T-helper 22 cell (primary cell): ENCODE measurements at places on chromosomes 5 and 9.

- DNase-seq, result no peak
Observed at GRCh38 chr5:11851416-11851815, 52.8 kb downstream of the CTNND2 start.

DNA sequence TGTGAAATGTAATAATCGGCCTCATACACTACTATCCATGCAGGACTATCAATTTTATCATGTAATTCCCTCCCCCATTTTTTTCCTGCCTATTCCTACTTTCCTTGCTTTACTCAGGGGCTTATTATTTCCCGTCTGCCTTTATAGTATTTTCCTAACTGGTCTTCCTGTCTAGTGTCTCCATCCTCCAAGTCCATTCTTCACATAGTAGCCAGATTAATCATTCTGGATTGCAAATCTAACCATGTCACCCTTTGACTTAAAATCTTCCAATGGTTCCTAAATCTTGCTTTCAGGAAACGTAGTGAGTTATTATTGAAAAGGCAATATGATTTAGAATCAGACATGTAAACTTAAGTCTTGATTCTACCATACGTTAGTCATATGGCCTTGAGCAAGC is 307.4 kb upstream of the HAPLN1 start:
- DNase-seq, result no peak

GRCh38 chr5:39943811-39944210 is 519.0 kb upstream of the DAB2 start:
- DNase-seq, result no peak

DNA sequence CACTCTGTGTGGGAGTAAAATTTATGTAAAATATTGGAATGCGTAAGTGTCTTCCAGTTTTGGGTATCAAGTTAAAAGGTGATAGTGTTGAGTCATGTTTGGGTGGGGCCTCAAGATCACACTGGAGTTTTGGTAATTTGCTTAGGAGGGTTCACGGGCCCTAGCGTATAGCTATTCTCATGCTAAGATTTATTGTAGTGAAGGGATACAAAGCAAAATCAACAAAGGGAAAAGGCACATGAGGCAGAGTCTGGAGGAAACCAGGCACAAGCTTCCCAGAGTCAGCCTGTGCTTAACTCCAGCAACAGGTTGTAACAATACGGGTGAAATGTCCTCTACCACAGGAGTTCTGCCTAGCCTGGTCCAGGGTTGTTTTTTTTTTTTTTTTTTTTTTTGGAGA is 20.2 kb downstream of the HSPA4 start:
- no peak for DNase-seq

- DNase-seq, result no peak
Observed at GRCh38 chr5:160044967-160045366, 36.0 kb downstream of the TTC1 start.

GRCh38 chr9:75067894-75068293 is 20.1 kb downstream of the NMRK1 start:
- no peak for DNase-seq

- DNase-seq, result no peak
Observed at GRCh38 chr5:173294673-173295320, 33.4 kb downstream of the STC2 start.

DNA sequence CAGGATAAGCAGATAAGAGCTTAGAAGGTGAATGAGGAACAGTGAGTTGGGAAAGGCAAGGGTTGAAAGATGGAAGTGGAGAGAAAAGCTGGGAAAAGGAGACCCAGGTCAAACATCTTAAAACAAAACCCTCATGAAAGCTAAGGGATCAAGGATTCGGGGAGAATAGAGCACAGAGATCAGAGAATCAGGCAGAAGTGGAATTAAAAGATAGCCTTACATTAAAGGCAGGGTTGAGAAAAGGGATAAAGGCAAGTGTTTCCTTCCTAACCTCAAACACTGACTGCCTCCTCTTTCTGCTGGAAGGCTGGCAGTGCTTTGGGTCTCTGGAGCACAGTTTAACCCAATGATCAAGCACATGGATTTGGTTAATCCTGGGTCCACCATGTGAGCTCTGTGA is 28.7 kb upstream of the ACTBL2 start:
- no peak for DNase-seq

- no peak for DNase-seq
Observed at GRCh38 chr5:159511570-159511969, 181.3 kb upstream of the IL12B start.

DNA sequence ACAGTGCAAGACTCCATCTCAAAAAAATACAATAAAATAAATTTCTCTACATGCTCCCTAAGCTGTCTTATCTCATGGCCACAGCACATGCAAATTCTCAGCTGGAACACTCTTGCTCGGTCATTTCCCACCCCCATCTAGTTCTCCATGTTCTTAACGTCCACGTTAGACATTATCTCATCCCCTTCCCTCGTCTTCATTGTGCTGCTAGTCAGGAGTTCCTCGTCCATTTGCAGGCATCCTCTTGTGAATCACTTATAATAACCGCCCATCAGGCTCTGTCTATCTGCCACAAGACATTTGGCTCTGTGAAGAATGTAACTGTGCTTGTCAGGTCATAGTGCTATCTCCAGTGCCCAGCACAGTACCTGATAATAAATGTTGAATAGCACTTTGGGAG is 32.9 kb upstream of the GOLGA1 start:
- DNase-seq, result no peak

GRCh38 chr5:135178476-135179155 is 144.6 kb upstream of the PITX1 start:
- no peak for DNase-seq

- DNase-seq, result no peak
Observed at GRCh38 chr5:179827680-179828079, 7.0 kb downstream of the SQSTM1 start.

GRCh38 chr9:3900673-3901318 is 375.0 kb upstream of the RFX3 start:
- DNase-seq, result no peak

- DNase-seq, result no peak
Observed at GRCh38 chr5:120690621-120691407, 226.7 kb downstream of the PRR16 start.

GRCh38 chr5:116872986-116873385 is 298.4 kb upstream of the SEMA6A start:
- no peak for DNase-seq

- DNase-seq, result no peak
Observed at GRCh38 chr5:65198456-65199120, 283.1 kb downstream of the ADAMTS6 start.

DNA sequence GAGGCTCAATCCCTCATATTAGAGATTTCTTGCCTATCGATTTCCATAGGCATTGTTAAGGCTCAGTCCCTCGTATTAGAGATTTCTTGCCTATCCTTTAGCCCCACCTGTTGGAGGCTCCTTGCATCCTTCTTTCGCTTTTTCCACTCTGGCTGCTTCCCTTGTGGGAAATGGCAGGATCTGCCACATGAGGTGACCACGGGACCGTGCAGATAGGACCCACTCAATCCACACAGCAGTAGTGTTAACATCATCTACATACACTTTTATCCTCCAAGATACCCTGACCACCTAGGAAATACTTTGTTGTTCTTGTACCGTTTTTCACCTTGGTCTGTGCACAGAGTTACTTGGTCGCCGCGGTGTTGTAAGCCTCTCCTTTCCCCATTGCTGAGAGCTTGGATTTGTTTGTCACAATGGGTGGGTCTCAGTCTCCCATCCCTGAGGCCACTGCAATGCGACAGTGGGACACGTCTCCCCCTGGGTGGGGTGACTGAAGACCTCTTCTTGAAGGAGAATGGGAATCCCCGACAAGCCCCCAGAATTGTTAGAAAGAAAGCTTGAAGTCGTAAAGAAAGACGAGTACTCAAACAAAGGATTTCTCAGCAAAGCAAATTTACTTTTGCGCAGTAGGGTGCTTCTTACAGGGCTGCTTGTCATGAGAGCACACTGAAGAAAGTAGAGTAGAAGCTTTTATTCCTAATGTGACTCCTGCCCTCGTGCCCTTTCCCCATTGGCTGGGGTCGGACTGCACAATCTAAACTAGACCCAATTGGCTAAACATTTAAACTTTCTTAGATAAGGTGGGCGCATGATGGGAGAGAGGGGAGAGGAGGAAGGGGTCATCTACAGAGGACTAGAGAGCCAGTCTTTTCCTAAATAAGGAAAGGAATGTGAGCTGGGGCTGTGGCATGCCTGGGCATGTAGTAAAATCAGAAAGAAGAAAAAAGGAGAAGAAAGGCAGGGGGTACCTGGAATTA is 19.8 kb downstream of the IFT74 start:
- no peak for DNase-seq

GRCh38 chr5:93381057-93381456 is 200.0 kb downstream of the NR2F1-AS1 start:
- DNase-seq, result no peak

GRCh38 chr9:77475641-77476473 is 172.3 kb downstream of the GNA14 start:
- DNase-seq, result peak; percentile 6

GRCh38 chr5:79628811-79629210 is 16.6 kb downstream of the TENT2 start:
- no peak for DNase-seq

DNA sequence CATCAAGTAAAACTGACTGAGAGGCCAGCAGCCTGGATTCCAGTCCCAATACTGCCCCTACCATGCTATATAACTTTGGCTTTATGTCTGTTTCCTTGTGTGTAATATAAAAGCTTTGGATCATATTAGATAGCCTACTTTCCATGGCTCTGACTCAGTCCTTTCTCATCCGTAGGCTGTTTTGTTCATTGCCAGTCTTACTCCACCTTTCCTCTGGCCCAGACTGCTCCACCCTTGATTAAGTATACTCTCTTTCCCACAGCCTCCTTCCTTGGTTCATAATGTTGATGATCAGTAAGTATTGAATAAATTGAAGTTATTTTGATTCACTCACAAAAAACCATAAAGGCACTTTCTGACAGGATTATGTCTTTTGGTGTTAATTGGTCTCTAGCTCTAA is 1.5 kb upstream of the MRPS30 start:
- no peak for DNase-seq

DNA sequence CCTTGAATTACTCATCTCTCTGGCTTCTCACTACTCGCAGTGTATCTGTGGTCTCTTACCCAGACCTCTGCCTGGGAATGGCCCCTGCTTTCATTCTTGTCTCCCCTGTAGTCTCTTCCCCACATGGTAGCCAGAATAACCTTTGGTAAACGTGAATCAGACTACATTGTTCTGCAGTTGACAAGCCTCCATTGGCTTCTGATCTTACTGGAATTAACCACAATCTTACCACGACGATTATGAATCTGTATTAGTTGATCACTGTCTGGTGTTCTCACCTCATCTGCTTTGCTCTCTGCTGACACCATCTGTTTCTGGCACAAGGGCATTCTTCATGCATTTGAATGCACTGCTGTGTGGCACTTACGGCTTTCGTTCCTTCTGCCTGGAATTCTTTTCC is 781.2 kb downstream of the MTRR start:
- no peak for DNase-seq

GRCh38 chr9:120921661-120922181 is 4.9 kb downstream of the TRAF1 start:
- DNase-seq, result no peak

DNA sequence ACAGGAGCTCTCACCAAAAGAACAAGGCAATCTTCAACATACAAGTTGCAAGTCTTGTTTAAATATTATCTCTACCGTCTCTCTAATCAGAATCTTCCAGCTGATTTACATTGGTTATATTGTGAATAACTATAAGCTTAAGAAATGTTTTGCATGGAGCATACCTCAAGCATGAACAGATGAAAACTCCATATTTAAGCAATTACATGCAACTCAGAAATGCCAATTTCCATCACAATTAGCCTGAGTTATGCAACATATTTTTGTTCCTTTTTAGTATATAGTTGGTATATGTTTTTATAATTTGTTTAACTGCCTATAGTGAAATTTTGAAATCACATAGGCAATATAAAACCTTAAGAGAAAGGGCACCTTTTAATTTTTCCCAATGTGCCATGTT is 142.5 kb downstream of the DENND1A start:
- DNase-seq, result no peak

DNA sequence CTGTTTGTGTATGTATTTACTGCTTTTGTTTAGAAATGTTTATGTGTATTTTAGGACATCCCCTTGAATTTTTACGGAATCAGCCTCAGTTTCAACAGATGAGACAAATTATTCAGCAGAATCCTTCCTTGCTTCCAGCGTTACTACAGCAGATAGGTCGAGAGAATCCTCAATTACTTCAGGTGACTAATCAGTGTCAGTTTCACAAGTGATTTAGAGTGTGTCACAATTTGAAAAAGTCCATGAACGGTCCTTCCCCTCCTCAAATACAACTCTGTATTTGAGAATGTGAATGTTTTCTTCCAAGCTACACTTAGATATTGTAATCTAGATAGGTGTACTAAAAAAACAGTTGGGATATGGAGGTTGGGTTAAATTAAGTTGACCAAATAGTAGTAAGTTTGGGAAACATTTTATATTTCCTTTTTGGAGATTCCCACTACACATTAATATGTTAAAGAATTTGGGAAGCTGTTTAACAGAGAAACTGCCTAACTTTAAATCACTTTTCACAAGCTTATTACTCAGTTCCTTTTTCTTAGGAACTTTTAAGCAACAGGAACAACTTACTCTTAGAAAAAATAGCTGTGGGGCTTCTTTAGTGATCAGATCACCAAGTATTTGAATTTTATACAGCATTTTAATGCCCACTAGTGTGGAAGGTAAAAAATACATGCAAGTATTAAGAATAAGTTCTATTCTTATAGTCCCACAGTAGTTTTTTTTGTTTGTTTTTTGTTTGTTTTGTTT is 40.9 kb downstream of the RAD23B start:
- no peak for DNase-seq

GRCh38 chr9:5468850-5469249 is 18.5 kb downstream of the CD274 start:
- DNase-seq, result no peak

- DNase-seq, result no peak
Observed at GRCh38 chr5:76836585-76836984, 13.2 kb upstream of the S100Z start.

GRCh38 chr5:127744241-127744640 is 41.0 kb downstream of the CCDC192 start:
- no peak for DNase-seq

- DNase-seq, result no peak
Observed at GRCh38 chr5:172438319-172438668, 16.0 kb downstream of the SH3PXD2B start.

DNA sequence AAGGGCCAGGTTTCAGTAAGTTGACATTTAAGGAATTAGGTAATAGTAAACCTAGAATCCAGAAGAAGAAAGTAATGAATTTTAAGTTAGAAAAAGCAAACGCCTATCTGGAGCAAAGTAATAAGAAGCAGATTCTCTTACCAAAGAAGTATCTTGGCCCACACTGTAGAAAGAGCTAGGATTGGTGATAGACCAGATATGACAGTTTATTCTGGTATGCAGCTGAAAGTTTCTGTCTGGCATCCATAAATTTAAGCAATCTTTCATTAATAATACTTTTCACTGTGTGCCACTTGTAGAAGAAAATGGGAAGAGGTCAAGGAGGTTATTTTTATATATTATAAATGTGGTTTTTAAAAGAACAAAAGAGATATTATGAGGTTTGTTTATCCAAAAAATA is 3.0 kb downstream of the RECK start:
- DNase-seq, result no peak

DNA sequence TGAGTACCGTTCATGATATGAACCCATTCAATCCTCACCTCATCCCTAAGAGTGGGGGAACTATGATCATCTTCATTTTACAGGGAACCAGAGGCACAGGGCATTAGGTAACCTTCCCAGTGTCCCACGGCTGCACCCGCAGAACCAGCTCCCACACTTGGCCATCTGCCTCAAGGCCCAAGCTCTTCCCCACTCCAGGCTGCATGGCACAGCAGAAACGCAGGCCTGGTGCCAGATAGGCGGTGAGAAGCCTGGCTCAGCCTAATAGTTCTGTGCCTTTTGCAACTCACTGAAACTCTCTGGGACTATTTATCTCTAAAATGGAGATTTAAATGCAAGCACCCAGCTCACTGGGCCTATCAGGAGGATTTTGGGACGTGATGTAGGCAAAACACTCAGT is 90.8 kb upstream of the ZNF618 start:
- no peak for DNase-seq
